ENCODE measurements at places on chromosomes 16 and 17.

DNA sequence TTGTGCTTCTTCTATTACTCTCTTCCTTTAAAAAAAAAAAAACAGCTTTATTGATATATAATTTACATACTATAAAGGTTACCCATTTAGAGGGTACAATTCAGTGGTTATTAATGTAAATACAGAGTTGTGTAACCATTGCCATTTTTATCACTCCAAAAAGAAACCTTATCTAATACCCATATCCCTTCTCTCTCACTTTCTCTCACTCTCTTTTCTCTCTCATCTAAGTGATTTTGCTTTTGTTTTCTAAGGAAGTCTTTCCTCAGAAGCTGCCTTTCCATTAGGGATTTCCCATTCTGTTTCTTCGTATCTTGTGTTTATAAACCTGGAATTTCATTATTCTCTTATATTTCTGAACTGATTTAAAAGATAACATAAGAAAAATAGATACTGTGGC, 55.5 kb downstream of the NFAT5 start:
- no peak for DNase-seq

GRCh38 chr17:80942423-80943345, 49.0 kb upstream of the CHMP6 start:
- DNase-seq, result no peak

DNA sequence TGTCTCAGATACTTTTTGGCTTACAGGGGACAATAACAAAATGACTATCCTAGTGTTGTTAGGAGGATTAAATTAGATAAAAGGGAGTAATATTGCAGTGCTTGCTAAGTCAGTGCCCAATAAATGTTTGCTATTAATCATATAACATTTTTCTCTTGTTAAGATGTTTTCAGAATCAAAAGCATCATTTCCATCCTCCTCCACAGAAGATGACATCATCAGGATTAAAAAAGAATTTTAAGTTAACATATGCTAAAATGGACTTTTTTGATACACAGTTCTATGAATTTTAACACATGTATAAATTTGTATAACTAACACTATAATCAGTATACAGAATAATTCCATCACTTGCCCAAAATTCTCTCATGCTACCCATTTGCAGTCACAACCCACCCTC, 492.6 kb downstream of the GRIN2A start:
- DNase-seq, result no peak

DNA sequence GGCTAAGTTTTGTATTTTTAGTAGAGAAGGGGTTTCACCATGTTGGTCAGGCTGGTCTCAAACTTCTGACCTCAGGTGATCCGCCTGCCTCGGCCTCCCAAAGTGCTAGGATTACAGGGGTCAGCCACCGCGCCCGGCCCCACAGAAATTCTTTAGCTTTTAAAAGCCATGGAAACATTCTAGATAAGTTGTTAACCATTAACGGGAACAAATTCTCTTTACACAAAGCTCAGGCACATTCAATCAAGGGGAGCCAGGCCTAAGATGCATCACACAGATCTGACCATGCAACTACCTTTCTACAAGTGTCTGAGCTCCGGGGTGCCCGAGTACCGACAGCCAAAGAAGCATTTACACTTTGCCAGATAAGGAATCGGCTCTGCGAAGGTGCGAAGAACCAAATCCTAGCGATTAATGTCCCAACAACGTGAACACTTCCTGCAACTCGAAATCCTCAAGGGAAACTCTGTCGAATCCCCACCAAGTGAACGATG, 1.0 kb downstream of the EMC8 start:
- DNase-seq, result no peak

- DNase-seq, result no peak
Measured at GRCh38 chr17:1930337-1930645, 94.8 kb downstream of the RTN4RL1 start.

DNA sequence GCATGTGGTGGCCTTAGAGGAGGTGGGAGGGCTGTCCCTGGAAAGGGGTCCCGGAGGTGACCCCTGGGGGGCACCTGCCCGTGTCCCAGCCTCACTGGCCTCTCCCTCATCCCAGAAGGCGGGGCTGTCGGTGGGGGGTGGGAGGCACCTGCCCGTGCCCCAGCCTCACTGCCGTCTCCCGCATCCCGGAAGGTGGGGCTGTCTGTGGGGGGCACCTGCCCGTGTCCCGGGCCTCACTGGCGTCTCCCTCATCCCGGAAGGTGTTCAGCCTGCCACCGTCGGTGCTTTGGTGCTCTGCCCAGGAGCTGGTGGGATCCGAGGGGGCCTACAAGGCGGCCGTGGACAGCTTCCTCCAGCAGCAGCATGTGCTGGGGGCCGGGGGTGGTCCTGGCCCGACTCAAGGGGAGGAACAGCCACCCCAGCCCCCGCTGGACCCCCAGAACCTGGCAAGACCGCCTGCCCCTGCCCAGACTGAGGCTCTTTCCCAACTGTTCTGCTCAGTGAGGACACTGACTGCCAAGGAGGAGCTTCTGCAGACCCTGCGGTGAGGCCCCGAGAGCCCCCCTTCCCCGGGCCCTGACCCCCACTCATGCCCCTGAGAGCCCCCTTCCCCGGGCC, 6.2 kb downstream of the CTU2 start:
- no peak for DNase-seq

GRCh38 chr17:19327031-19327783, 35.3 kb downstream of the B9D1 start:
- no peak for DNase-seq

GRCh38 chr17:67980456-67980855, 15.8 kb downstream of the C17orf58 start:
- no peak for DNase-seq

- no peak for DNase-seq
Measured at GRCh38 chr17:2704031-2704889, 7.3 kb downstream of the CLUH start.

DNA sequence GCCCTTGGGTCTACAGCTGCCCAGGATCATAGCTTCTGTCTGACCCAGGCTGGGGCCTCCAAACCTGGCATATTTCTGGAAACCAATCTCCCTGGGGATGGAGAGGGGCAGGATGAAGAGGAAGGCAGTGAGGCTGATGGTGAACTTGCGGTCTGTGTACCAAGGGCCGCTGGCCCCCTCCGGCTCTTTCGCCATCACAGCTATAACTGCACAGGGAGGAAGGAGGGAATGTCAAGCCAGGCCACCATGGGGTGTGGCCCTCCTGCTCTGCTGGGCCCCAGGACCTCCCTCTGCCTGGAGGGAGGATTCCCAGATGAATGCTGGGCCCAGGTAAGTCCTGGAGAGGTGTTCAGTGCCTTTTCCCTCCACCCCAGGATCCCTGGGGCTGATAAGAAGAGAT, 6.3 kb downstream of the SLC38A7 start:
- no peak for DNase-seq

GRCh38 chr16:75202069-75202590, 4.8 kb downstream of the CTRB2 start:
- no peak for DNase-seq

DNA sequence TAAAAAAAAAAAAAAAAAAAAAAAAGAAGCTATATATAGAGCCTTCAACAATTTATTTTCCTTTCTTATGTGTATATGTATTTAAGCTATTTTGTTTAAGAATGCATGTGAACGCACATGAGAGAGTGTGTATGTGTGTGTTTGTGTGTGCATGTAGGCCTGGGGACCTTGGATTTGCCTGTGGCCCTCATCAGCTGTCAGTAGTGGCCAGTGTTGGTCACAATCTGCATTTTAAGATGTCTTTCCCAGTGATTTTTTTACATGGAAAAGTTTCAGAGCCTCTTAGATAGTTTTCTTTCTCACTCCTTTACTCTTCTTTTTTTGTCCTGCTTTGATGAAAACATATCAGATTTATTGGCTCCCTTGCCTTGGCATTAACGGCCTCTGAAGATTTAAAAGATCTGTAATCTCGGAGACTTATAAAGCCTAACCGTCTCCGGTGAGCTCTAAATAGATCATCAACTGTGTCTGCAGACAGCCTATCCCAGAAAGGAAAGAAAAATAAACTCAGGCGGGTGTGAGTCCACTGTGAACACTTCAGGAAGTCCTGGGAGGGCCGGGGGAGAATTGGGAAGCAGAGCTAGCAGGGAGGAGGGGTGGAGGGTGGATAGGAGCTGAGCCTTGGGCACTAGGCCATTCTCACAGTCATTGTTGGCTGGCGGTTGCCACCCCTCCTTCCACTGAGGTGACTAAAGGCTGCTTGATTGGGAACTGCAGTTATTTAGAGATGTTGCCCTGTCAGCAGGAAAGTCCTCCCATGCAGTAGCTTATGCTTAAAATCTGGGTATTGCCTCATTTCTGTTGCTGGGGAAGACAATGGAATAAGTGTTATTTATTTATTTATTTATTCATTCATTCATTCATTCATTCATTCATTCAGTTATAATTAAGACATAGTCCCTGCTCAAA, 86.8 kb downstream of the WWP2 start:
- no peak for DNase-seq

GRCh38 chr17:44578947-44579346, 21.7 kb downstream of the FZD2 start:
- no peak for DNase-seq

DNA sequence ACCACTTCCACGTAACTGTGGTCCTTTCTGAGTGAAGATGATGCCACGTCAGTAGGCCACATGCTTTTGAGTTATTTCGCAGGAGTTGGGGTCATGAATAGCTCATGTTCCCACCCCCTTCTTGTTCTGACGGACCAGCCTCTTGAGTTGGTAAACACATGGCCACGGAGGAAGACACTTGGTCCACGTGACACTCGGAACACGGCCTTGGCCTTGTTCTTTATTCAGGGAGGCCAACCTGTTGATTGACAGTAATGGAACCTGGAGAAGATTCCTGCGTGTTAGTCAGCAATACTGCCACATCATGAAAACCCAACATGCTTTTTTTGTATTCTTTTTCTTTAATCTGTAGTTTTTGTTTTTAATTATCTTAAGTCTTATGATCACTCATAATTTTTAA, 56.3 kb downstream of the SEC14L1 start:
- no peak for DNase-seq

- DNase-seq, result no peak
Measured at GRCh38 chr17:74249590-74250270, 24.3 kb upstream of the DNAI2 start.

- DNase-seq, result no peak
Measured at GRCh38 chr17:61832463-61832862, 30.9 kb downstream of the BRIP1 start.

DNA sequence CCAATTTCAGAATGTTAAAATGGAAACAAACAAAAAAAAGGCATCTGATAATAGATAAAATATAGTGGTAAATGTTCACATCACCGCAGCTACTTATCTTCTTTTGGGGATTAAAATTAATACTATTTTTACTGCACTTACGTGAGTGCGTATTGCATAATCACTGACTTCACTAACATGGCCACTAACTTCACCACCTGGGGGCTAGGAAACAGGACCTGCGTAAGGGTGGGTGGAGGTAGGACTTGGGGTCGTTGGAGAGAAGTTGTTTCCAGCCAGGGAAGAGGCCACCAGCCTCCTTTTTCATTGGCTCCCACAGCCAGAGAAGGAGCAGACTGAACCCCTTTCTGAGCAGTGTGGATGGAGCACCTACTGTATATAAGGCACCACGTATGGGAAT, 166.4 kb downstream of the SALL1 start:
- DNase-seq, result no peak

DNA sequence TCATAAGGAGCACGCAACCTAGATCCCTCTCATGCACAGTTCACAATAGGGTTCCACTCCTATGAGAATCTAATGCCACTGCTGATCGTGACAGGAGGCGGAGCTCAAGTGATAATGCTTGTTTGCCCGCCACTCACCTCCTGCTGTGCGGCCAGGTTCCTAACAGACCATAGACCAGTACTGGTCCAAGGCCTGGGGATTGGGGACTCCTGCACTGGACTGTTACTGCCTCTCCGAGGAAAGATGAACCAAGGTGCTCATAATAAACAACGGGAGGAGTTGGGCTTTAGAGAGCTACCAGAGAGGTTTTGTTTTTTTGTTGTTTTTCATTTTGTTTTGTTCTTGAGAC, 58.2 kb downstream of the TK2 start:
- DNase-seq, result no peak

DNA sequence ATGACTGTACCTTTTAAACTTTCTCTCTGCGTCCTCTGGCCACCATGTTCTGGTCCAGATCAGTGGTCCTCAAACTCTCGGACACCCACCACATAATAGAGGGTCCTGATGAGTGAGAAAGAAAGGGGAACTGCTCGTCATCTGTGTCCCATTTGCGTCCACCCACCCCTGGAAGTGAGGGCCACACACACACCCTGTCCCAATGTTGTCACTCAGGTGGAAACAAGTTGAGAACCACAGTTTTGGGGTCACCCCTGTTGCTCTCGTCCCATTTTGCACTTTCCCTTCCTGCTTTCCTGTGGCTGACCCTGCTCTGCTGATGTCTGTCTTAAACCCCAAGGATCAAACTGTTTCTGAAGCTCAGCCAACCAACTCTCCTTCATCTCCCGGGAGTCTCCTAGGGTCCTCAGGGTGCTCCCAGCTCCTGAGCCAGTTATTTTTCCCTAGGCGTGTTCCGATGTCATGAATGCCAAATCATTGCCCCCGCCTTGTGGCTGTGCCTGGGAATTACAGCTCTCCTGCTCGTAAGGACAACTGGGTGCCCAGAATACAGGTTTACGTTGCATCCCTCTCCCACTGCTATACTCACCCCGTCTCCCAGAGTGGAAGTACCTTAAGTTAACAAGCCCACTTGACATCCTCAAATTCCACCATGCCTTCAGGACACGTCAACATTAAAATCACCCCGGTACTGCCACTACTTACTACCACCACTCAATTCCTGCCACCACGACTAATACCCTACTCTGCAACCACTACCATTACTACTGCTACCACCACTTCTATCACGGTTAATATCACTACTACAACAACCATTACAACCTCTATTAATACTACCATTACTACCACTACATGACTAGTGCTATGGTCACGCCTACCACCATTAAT, 26.0 kb upstream of the HNF1B start:
- DNase-seq, result peak; percentile 7

GRCh38 chr16:16014329-16015224, 65.2 kb downstream of the ABCC1 start:
- no peak for DNase-seq

DNA sequence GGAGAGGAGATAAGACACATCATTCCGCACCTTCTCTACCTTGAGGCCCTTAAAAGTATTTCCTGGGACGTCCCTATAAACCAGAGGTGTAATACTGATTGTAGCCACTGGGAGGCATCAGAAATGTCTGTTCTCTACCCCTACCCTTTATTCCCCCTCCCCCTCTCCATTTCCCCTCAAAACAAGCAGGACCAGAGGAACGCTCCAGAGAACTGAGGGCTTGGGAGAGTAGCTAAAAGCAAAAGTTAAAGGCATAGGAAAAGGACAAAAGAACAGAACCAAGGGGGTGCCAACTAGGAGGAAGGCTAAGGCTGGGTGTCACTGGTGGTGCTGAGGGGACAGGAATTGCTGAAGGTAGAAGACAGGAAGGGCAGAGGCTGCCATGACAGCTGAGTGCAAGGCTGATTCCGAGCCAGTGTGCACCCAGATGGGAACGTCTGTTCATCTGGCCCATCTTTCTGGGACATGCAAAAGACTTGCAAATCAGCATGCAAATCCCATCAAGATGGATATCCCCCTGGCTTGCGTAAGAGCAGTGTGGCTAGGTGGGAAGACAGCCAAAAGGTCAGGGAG, 6.7 kb downstream of the CAMTA2 start:
- no peak for DNase-seq

Data from CD4-positive, alpha-beta T cell treated with Interferon gamma for 1 hour (primary cell).